Omental fat pad (tissue), 4 donors: ENCODE measurements at places on chromosomes 2 and 18.

- no peak for DNase-seq
These were observed 793.2 kb downstream of the SUCLG1 start for GRCh38 chr2:83665894-83666293.

DNA sequence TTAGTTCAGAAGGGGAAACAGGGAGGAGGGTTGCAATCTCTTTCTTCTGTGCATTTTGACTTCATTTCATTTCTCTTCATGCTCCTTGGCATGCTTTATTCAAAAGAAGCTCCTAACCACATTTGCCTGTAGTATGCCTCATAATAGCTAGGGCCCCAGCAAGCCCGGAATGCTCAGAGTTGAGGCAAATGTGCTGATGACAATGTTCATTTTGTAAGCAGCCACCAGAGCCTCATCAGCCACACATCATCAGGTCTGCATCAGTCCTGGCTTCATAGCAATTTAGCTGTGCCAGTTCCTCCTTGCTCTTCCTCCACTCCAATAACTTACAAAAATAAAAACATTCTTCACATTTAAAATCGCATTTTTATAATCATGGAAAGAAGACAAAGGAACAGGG is 65.4 kb upstream of the MMADHC start:
- no peak for DNase-seq

- no peak for DNase-seq
These were observed 22.5 kb upstream of the NEB start for GRCh38 chr2:151756820-151757219.

GRCh38 chr2:236088368-236089057 is 79.7 kb downstream of the GBX2 start:
- no peak for DNase-seq

GRCh38 chr2:237195396-237196120 is 109.9 kb downstream of the COPS8 start:
- DNase-seq, result no peak

- DNase-seq, result no peak
These were observed 43.9 kb downstream of the FOSL2 start for GRCh38 chr2:28436525-28437051.

DNA sequence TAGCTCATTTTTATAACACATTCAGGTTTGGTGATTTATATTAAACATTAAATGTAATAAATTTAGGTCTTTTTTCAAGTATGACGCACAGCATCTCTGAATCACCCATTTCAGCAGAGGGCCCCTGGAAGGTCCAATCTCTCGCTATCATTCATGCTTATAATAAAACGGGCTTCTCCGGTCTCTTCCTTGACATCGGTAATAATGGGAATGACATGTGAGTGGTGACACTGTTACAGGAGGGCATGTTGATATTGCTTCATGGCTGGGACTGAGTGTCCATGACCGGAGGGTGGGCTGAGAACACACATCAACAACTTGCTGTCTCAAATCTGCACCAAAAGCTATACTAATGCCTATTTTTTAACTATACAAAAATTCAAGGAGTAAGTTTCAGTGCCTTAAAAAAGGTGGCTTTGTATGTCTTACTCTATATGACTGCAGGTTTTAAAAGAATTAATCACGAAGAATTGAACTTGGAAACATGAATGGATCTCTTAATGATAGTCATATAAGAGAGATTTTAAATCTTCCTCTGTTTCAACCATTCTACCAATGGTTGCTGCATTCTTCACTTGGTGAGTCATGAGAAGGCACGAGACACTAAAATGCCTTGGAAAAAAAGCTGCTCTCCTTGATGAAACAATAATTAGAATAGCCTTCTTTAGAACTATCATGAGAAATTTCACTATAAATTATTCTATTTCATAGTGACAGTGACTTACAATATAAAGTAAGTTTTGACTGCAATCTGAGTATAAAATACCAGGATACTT is 101.9 kb upstream of the NRP2 start:
- no peak for DNase-seq

GRCh38 chr2:1414121-1414520 is 858 bp downstream of the TPO start:
- no peak for DNase-seq

DNA sequence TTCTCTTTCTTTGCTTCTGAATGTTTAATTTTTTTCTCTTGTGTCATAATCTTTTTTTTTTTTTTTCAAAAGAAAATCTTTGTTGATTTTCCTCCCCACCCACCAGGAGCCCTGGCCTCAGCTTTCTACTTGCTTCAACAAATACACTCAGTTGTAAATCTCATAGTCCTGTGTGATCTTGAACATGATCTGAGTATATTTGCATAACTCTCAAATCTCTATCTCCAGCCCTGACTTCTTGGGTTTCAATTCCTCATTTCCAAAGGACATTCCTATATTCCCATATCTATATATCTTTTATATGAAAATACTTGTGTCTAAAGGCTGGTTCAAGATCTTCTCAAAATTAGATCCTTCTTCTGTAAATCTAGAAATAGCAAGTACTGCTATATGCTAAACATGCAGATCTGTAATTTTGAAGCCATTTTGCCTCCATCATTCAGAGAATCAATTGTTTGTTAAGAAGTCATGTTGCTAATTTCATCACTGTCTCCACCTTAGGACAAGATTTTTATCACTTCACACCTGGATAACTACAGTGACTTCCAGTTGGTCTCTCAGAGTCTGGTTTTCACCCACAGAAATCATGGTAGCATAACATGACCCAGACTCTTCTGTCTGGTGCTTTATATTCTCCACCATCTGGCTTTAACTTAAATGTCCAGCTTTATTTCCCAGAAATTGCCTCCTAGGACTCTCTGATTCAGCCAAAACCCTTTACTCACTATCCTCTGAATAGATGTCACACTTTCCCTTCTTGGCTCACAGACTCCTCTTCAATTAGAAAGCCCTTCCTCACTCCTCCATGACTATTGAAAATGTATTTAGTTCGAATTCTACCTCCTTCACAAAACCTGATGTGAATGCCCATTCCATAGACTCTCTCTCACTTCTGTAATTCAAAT is 98.1 kb downstream of the ZEB2 start:
- no peak for DNase-seq

DNA sequence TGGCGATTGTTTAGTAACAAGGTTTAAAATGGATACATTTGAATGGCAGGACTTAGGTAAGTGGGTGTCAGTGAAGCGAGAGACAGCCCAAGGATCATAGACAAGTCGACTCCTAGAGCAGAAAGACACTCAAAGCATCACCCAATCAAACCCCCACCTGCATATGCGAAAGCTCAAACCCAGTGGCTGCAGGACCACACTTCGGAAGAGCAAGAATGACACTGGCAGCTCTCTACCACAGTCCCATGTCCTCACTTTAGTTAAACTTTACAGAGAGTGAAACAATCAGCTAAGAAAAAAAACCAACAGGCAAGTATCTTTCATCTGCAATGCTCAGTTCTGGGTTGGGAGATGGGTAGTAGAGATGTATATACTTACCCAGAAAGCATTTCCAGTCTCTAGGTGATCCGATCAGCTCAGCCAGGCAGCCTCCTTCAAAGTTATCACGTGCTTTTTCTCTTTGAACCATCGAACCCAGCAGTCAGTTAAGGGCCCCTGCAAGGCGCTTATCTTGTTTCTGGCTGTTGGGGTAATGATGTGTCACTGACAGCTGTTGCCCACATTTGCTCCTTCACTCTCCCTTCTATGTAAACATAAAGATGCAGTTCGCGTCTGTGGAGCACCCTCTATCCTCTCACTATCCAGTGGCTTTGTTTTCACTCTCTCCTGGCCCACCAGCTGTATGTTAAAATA is 357.5 kb upstream of the ID2 start:
- no peak for DNase-seq

- no peak for DNase-seq
These were observed 681.1 kb upstream of the FANCL start for GRCh38 chr2:58922245-58922644.

DNA sequence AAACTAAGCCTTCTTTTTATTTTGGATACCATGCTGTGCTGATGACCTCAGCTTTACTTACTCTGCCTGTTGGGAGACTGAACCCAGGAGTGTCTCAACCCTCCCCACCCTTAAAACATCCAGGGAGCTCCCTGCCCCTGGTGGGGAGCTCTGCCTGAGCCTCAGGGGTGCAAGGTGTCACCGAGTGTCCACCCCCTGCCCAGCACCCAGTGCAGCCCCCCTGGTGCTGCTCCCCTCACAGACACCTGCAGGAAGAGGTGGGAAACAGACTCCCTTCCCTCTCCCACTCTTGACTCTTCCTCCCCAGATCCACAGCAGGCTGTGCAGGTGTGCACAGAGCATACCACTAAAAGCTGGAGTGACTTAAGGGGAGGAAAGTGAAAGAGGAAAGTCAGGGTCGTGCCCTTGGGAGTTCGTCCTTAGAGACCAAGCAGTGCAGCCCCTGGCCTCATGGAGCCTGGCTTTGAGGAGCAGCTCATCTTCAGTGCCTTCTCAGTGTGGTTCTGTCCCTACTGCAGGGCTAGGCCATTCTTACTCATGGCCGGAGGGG is 51.3 kb downstream of the MYO7B start:
- no peak for DNase-seq

DNA sequence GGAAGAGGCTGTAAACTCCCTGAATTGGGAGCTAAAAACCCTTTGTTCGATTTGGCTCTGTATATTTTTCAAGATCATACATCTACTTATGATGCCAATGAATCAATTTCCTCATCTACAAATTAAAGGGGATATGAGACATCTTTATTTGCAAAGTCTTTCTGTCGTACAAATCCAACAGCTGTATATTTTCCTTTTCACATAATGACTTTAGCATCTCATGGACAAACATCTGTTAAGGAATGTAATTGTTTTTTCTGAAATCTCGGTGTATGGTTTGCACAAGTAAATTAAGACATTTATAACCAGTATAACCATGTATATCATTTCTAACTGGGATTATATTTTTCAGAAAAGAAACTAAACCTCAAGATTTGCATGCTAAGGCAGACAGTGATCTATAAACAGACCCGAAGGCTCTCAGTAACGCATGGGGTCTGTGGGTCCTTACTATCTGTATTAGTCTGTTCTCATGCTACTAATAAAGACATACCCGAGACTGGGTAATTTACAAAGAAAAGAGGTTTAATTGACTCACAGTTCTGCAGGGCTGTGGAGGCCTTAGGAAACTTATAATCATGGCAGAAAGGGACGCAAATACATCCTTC is 130.8 kb downstream of the SLC8A1 start:
- no peak for DNase-seq

DNA sequence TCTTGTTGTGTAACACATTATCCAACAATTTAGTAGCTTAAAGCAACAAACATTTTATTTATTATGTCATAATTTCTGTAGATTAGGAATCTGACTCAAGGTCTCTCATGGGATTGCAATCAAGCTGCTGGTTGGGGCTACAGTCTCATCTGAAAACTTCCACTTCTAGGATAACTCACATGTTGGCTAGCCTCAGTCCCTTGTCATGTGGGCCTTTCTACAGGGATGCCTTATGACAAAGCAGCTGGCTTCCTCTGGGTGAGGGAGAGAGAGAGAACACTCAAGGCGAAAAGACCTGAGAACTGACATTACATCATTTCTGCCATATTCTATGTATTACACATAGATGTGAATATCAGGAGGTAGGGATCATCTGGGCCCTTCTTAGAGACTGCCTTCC is 317.9 kb upstream of the VRK2 start:
- DNase-seq, result no peak

DNA sequence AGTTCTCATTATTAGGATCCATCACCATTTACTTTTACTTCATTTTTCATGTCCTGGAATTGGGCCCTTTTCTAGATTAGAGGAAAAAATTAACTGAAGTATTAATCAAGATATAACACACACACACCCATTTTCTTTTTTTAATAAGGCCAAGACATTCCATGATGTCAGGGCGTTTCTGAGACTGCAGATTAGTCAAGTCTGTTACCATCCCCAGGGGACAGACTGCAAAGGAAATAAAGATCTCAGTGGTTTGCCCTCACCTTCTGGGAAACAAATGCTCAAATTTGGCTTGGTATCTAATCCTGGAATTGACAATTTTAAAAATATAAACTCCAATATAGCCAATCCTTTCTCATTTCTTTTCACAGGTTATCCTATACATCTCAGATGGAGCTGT is 27.4 kb downstream of the RMP24 start:
- DNase-seq, result no peak

GRCh38 chr18:43001821-43002220 is 113.7 kb downstream of the RIT2 start:
- no peak for DNase-seq

GRCh38 chr2:219631406-219631891 is 4.0 kb downstream of the SLC4A3 start:
- DNase-seq, result no peak

DNA sequence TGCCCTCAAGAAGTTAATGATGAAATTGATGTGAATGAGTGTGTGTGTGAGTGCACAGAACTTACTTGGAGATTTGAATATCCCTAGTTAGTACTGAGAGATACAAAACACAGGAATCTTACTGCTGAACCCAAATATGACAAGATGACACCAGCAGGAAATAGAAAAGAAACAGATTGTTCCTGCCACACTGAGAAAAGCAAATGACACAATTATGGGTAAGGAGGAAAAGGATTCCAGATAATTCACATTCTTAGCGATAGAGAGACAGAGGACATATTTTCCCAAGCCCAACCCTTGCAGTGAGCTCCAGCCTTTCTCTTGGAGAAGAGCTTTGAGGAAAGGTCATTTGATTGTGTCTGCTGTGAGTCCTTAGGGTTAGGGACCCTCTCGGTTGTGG is 105.7 kb upstream of the SMIM21 start:
- DNase-seq, result no peak

DNA sequence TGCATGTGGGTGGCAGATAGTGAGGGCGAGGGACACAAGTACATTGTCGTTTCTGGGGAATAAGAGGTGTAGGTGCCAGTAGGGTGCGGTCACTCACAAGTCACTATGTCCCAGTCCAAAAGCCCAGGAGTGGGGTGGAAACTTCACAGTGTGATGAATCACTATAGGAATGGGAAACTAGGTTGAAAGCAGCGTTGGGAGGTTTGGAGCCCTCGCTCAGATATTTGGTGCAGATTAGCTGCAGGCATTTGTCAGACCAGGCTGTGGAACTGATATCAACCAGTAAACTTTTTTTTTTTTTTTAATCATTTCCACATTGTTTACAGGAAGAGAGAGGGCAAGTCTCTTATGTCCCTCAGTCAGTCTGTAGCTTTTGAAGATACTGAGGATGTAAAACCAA is 121.8 kb downstream of the CERS6 start:
- DNase-seq, result no peak
